Left lung (tissue), 14 donors: ENCODE measurements at places on chromosomes 1 and 21. TPM values are rescaled to one million over a fixed set of nuclear protein-coding genes. Genes with fewer than 3 reads are reported as not detected.

DNA sequence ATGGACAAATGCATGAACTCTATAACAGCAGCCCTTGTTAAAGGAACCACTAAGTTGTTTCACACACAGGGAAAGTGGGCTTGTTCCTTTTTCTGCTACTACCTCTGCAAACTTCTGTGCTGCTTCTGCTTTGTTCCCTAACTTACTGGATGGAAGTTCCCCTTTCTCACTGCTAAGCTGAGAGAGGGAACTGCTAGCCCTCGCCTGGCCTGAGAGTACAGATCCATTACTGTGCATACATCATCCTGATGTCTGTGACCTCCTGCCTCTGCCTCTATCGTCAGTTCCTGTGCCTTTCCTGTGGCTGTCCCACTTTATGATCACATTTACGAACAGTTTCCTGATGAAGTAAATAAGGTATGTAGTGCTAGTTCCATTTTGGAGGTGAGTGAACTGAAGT lies 3.5 kb downstream of the GNAT2 start:
- no peak for DNase-seq

DNA sequence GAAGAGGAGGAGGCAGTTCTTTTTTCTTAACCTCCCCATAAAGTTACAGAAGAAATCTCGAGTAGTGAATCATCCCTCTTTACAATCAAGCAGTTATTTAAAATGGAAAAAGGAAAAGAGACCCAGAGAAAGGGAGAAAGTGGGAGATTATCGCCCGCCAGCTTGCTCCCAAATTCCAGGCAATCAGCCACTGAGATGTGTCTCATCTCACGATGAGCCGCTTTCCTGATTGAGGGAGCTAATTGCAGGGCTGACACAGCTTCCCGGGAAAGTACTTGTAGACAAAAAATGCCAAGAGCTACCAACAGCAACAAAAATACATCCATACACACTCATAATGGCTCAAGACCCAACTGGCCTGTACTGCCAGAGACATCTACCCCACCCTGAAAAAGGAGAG lies 191.6 kb upstream of the ZC3H12A start:
- DNase-seq, result no peak

GRCh38 chr1:980137-980571 lies 1.7 kb downstream of the PERM1 start:
- no peak for DNase-seq

DNA sequence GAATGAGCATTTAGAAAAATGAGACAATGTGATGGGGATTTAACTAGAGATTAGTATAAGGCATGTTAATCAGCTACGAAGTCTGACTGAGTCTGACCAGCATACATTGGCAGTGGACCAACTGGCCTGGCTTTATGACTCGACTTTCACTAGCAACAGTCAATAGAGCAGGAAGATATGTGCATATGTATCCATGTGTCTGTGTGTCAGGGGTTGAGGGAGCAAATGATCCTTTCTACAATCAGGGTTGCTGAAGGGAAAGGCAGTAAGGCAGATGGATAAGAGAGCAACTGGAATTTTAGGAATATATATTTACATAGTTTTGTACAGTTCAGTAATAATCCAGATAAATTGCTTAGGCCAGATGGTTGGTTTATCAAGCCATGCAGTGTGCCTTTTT lies 645.6 kb downstream of the PLA2G4A start:
- no peak for DNase-seq

Gene TMCC2
- 8.8 TPM for polyA plus RNA-seq

Gene S100A2
- polyA plus RNA-seq, result 1.1 TPM

GRCh38 chr1:160338580-160338979 lies 4.5 kb downstream of the COPA start:
- DNase-seq, result no peak

- no peak for DNase-seq
Measured at GRCh38 chr1:155847823-155848529, 9.0 kb downstream of the GON4L start.

Gene ATF3
- 22.8 TPM for polyA plus RNA-seq

Gene CCDC17
- 7.4 TPM for polyA plus RNA-seq

Gene CFHR1
- polyA plus RNA-seq, result 4.2 TPM

Gene AMY1C
- polyA plus RNA-seq, result 0.73 TPM

DNA sequence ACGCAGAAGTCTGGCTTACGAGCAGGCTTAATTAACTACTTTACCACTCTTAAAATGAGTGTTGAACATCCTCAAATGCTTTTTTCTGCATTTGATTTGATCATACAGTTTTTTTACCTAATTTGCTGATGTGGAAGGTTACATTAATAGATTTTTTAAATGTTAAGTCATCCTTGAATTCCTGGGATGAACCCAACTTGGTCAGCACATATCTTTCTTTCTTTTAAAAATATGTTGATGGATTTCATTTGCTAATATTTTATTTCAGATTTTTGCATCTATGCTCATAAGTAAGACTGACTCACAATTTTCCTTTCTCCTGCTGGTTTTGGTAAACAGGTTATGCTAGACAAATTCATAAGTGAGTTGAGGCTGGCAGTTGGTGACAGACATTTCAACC lies 82.9 kb downstream of the LHX4 start:
- no peak for DNase-seq

Gene CFHR2
- polyA plus RNA-seq, result 0.21 TPM

Gene CFH
- polyA plus RNA-seq, result 38.5 TPM

Gene SYPL2
- 0.32 TPM for polyA plus RNA-seq

GRCh38 chr1:147890177-147890790 lies 12.3 kb upstream of the GJA8 start:
- DNase-seq, result peak; percentile 89

- DNase-seq, result no peak
Measured at GRCh38 chr1:171279678-171280077, 31.4 kb downstream of the FMO1 start.

- DNase-seq, result no peak
Measured at GRCh38 chr1:65719391-65719790, 73.3 kb upstream of the PDE4B start.

GRCh38 chr1:13627127-13627526 lies 43.5 kb downstream of the PDPN start:
- no peak for DNase-seq

DNA sequence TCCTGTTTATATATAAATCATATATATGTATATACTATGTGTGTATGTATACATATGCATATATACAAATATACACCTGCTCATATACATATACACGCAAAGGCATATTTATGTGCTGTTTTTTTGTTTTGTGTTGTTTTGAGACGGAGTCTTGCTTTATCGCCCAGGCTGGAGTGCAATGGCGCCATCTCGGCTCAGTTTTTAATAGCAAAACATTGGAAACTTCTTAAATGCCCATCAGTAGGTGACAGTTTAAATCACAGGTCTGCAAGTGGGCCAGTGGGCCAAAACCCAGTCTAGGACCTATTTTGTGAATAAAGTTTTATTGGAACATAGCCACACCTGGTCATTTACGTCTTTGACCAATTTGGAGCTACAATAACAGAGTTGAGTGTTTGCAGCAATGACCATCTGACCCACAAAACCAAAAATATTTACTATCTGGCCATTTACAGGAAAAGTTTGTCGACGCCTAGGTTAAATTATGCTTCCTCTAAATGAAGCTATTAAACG lies 132.3 kb downstream of the TOMM20 start:
- no peak for DNase-seq

DNA sequence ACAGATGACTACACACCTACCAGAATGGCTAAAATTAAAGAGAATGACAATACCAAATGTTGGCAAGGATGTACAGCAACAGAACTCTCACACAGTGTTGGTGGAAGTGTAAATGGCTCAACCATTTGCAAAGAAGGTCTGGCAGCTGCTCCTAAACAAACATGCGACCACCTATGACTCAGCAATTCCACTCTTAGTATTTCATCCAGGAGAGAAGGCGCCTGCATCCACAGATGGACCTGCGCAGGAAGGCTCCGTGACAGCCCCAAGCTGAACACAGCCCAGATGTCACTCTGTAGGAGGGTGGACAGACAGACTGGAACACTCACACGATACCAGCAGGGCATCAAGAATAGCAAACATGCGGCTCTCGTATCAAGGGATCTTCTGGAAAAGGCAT lies 6.7 kb downstream of the PTTG1IP start:
- no peak for DNase-seq

DNA sequence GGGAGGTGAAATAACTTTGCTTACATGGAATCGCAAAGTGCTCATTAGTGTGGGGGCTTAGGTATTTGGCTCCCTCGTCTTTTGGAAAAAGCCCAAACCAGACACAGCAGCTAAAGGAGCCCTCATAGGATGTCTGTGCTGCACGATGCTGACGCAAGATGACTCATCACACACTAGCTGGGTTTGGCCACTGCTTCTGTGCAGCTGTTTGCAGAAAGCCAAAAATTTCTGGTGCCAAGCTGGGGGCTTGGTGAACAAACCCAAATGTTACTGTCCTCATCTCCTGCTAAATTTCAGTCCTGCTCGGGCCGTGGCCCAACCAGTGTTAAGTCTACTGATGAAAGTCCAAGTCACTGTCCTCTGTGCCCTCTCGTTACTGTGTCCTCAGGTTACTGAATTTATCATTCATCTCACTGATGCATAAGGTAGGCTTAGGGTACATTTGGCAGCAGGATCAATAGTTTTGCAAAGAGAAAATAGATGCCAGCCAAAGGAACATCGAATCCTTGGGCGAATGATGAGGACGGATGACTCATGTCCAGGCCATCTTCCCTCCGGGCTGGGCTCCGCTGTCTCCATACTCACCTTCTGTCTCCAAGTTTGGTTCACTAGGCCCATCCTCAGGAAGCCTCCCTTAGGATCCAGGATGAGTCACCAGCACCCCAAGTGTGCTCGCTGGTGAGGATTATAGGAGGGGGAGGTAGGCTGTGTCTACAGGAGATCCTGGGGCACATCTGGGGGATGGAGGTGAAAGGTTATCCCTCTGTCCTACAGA lies 177.7 kb downstream of the ADSS2 start:
- no peak for DNase-seq

DNA sequence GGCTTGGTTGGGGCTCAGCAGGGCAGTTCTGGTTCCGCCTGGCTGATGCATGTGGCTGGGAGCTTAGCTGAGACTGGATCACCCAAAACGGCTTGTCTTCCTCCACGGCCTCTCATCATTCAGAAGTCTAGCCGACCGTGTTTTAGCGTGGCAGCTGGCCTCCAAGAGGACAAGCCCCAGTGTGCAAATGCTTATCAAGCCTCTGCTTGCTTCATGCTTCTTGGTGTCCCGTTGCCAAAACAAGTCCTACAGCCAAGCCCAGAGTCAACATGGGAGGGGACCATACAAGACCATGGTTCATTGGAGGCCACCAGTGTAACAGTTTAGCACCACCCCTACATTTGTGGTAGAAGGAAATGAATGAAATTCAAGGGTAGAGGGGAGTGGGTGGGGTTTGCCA lies 10.5 kb upstream of the KDF1 start:
- no peak for DNase-seq

Gene ZFP69B
- polyA plus RNA-seq, result 6.3 TPM

- no peak for DNase-seq
Measured at GRCh38 chr1:210910020-210910575, 223.8 kb downstream of the KCNH1 start.

GRCh38 chr21:44458971-44459711 lies 3.8 kb downstream of the LRRC3 start:
- no peak for DNase-seq

Gene CHI3L1
- 0.95 TPM for polyA plus RNA-seq

GRCh38 chr1:246794828-246795671 lies 70.8 kb downstream of the SCCPDH start:
- DNase-seq, result no peak

Gene TNFRSF25
- polyA plus RNA-seq, result 34.8 TPM

DNA sequence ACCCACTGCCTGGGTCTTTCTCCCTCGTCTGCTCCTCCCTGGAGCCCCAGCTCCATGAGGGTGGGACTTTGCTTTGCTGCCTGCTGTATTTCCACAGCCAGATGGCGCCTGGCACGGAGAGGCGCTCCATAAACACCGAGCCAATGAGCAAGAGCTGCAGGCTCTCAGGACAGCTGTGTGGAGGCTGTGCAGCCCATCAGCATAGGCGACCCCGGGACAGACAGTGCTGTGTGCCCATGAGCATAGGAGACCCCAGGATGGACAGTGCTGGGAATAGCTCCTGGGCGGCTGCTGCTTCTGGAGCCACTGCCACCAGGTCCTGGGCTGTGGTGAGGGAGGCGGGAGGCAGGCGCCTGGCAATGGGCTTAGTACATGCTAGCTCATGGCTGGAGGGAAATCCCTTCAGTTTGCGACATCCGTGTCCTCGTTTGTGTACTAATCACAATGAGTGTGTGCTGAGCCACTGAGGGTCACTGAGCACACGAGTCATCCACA lies 29.2 kb downstream of the CEP104 start:
- no peak for DNase-seq
